Cortex of kidney (tissue), 1 donor: ENCODE measurements at places on chromosomes 12 and 14.

GRCh38 chr14:91095178-91095577 lies 18.7 kb upstream of the DGLUCY start:
- no peak for DNase-seq

- DNase-seq, result no peak
These were observed 98.6 kb downstream of the NT5DC3 start for GRCh38 chr12:103742349-103742932.

DNA sequence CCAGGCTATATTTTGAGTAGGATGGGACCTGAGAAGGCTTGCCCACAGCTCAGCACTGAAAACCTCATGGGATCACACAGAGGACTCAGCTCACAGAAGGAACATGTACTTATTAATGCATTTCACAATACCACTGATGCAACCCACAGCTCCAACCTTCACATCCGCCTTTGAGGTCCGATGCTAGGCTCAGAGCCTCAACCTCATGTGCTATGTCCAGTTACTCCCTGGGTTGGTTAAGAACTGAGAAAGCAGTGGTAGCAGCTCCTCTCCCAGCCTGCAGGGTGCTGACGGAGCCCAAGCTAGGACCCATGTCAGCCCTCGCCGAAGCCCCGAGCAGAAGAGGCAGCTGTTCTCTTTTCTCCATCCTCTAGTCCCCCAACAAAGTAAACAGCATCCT lies 52.9 kb downstream of the SPTB start:
- DNase-seq, result no peak

DNA sequence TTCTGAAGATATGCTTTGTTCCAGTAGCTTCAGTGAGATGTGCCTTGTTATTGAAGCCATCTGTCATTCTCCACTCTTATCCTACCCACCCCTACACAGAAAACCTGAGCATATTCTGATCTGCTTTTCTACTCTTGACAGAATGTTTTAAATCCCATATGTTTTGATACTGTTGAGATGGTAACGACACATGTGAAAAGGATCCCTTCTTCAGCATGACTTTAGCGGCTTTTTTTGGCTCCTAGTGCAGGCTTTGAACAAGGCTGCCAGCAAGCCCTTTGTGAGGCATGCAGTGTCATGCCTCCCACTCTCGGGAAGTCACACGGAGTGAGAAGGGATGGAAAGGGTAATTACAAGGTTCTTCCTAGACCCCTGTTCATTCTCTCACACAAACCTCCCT lies 228.8 kb upstream of the RGS6 start:
- no peak for DNase-seq

DNA sequence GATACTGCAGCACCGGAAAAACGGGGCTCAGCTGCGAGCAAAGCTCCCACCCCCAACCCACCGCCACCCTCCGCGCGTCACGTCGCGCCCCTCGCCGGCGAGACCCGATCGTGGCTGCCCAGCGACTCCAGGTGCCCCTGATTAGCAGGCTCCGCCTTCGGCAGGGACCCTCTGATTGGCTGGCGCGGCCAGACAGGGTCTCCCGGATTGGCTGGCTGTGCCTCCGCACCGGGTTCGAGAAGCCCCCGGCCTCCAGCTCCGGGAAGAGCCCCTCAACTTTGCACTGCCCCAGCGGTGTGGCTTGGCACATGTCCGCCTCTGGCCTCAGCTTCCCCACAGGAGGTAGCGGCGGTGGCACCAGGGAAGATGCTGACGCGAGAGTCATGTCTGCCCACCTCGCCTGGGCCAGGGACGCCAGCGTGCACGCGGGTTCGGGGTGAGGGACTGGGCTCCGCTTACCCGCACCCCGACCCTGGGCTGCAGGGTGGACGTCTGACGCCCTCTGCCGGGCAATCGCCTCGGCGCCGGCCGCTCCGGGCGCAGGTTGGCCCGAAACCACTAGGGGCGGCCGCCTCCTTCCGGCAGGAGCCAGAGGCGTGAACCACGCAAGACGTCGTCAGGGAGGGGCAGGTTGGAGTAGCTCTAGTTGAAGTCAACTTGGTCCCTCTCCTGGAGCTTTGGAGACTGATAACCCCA lies 498 bp upstream of the RHOF start:
- no peak for DNase-seq

DNA sequence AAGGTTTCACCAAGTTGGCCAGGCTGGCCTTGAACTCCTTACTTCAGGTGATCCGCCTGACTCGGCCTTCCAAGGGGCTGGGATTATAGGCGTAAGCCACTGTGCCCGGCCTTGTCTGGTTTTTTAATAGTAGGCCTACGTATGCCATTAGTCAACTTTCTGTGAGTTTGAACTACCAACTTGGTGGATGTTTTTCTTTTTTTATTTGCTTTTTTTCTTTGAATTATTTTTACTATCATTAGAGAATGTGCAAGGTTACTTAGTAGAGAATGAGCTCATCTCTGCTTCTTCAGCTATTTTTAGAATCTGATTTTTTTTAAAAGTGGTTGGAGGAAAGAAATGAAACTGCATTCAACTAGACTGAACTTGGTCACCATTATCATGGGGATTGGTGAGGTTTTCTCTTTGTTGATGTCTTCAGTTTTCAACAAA lies 51.4 kb downstream of the HMGA2 start:
- DNase-seq, result no peak

GRCh38 chr12:130119241-130119861 lies 42.9 kb upstream of the FZD10 start:
- no peak for DNase-seq

GRCh38 chr12:39892146-39892545 lies 213.7 kb downstream of the SLC2A13 start:
- DNase-seq, result no peak

DNA sequence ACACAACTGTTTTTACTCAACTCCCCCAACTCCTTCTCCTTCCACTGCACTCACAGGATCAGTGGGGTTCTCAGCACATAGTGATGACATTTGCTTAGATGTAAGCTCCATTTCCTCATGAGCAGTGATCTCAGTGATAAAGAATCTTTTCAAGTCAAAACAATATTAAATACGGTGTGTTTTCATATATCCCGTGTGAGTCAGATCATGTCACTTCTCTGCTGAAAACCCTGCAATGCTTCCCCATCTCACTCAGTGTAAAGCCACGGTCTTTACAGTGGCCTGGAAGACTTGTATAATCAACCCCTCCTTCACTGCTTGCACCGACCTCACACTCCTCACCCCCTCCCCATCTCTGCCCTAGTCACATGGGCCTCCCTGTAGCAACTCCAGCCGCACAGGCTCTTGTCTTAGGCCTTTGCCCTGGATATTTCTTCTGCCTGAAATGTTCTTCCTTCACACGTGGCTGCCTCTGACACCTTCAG lies 149.7 kb upstream of the ARHGAP5 start:
- no peak for DNase-seq

- no peak for DNase-seq
These were observed 168.2 kb downstream of the KCNC2 start for GRCh38 chr12:75041472-75041871.

GRCh38 chr12:64390275-64390851 lies at the start of gene C12orf56:
TSS of gene C12orf56 (minus strand) at chr12:64390758. CDS start at chr12:64390565, 193 bp downstream.
- no peak for DNase-seq

- no peak for DNase-seq
These were observed 21.1 kb downstream of the BRI3BP start for GRCh38 chr12:125014526-125014925.

DNA sequence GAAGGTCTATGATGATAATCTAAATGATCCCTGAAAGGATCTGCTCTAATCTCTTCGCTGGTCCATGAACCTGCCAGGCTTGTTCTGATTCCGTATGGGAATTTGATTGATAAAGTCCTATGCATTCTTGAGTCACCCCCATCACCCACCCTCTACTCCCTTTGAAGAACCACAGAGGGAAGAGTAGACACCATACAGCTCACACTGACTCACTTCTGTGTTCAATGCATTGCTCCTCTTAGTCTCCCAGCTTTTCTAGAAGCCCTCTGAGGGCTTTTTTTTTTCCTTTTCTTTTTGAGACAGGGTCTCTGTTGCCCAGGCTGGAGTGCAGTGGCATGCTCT lies 18.5 kb upstream of the GPRC5A start:
- DNase-seq, result no peak

DNA sequence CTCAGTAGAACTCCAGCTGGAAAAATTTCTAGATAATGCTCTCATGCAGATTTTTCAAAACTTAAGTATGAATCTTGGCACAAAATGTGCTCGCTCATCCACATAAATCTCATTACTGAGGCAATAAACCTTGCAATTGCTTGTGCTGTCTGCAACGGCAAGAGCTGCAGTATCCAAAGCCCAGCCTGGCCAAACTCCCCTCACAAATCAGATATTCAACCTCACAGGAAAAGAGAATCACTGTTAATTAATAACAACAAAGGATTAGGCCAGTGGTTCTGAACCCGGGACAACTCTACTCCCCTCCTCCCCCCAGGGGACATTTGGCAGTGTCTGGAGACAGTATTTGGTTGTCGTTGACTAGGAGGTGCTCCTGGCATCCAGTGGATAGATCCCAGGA lies 19.2 kb upstream of the CORO1C start:
- DNase-seq, result no peak

GRCh38 chr12:56206452-56207166 lies 15.1 kb downstream of the RNF41 start:
- DNase-seq, result no peak
